ENCODE measurements at places on chromosomes 11 and 22.
A peak's percentile ranks its signal among the peaks of the same experiment; 100 is the strongest.

DNA sequence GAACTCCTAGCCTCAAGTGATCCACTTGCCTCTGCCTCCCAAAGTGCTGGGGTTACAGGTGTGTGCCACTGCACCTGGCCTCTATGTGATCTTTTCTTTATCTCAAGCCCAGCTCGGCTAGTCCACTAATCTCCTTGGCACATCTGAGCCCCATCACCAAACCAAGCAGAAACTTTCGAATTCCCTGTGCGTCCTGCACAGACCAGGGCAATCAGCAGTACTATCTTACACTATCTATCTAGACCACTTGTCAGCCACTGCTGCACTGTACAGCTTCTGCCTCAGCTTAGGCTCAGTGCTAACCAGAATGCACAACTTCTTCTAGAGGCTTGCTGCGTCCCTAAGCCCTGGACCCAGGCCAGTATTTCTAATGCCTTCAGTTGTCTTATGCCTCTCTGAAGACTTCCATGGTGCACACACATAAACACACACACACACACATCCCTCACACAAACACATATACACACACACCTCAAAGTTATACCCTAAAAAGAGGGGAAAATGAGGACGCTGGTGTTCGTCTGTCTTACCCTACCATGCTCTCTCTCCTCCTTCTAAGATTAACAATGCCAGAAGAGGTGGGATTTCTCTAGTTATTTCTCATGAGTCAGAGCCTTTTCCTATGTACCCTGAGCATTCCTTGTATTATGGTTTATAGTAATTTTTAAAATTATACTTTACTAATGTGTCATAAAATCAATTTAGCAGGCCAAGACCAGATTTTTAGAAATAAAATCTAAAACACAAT lies 59.3 kb upstream of the FAM181B start:
- DNase-seq = no peak

DNA sequence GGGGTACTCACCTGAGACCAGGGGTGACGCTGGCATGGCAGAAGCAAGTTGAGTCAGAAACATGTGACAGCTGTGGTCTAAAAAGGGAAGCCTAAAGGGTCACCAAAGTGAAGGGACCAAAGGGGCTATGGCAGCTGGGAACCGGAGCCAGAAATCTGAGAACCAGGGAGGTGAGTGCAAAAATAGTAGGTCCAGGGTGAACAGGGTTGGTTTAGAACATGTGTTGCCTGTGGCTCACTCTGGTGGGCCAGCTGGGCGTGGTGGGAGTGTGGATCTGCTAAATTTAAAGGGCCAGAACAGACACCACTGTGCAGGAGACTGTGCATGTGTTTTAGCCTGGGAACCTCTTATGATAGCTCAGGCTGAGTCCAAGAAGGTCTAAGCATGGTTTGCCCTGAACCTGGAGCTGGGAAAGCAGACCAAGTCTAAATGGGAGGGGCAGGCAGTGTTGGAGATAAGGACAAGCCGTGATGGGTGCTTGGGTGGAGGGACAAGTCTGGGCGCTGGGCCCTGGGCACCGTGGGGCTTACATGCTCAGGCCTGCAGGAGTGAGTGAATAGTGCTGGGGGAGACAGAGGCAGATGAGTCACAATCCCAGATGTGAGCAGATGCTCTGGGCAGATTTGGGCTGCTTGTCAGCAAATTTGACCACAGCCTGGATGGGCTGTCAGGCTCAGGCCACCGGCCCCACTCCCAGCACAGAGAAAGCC lies 41.4 kb upstream of the ZBED5 start:
- peak; percentile 15 for DNase-seq

GRCh38 chr22:30718491-30718890 lies 23.8 kb downstream of the OSBP2 start:
- no peak for DNase-seq

- DNase-seq = peak; percentile 11
These were observed at the start of gene ABCG4 for GRCh38 chr11:119149018-119149785. ABCG4 (plus strand) TSS chr11:119149052; CDS start chr11:119149966, 914 bp downstream.

DNA sequence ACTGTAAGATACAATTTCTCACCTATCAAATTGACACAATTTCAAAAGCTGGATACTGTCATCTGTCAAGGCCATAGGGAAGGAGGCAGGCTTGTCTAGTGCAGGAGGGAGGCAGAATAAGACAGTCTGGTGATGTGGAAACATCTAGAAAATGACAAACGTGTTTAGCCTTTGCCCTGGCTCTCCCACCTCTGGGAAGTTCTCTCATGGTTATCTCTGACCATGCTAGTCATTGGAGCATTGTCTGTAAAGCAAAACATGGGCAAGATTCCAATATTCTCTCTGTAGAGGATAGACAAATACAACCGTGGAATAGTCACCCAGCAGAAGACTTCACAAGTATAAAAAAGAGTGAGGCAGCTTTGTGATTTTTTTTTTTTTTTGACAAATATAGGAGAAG lies 9.1 kb upstream of the SERHL2 start:
- DNase-seq = no peak

DNA sequence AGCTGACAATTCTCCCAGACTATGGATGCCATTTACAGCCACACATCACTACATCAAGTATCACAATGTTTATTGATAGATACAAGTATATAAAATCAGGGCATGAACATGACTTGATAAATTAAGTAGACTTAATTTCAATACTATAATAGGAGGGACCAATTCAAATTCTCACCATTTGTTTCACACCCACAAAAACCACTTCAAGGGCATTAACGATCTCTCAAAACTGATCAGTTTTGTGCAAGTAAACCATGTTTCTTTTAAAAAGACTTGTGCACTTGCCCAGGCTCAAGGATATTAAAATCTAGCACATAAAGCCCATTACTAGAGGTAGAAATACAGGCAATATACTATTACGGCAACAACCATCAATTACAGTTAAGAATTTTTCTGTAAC lies 11.7 kb downstream of the EIF4G2 start:
- no peak for DNase-seq

DNA sequence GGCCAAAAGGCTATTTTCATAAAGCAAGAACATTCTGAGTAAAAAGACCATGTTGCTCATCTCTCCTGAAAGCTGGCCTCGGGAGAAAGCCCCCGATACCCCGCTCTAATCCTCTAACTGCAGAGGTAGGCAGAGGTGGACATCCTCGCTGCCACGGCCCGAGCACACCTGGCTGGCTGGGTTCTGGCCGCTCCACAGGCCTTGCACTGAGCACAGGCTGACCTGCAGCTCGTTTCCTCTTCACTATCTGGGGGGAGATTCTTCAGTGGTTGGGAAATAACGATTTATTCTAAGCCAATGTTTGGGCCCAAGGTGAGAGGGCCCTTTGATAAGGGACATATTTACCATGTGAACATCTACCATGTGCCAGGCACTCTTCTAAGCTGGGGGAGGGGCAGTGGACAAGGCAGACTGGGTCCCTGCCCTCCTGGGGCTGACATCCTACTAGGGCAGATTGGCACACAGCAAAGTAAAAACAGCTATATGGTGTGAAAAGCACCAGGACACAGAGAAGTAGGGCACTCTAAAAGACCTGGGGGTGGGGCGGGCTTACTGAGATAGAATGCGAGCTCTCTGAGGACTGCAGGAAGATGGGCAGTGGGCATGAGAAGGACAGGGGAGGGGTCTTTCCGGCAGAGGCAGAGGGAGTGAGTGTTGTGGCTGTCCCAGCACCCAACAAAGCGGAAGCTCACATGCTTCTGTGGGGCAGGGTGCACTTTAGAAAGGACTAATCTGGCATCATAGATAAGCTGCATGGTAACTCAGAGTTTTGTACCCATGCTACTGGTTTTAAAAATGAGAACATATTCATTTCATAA lies 65.5 kb upstream of the ARFGAP3 start:
- DNase-seq = no peak

DNA sequence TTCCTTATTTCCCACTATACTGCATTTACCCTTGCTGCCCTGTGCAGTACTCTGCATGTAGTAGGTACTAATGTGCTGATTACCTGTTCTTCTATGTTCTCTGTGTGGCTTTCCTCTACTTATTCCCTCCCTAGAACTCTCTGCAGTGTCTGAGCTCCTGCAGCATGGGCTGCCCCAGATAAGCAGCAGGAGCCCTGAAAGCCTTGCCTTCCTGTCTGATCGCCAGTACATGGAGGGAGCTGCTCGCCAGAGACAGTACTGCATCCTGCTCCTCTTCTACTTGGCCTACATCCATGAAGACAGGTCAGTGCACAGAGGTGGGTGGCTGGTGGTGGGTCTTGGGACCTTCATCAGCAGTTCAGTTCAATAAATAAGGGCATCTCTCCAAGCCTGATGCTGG lies 42.2 kb upstream of the CCDC134 start:
- DNase-seq = no peak

DNA sequence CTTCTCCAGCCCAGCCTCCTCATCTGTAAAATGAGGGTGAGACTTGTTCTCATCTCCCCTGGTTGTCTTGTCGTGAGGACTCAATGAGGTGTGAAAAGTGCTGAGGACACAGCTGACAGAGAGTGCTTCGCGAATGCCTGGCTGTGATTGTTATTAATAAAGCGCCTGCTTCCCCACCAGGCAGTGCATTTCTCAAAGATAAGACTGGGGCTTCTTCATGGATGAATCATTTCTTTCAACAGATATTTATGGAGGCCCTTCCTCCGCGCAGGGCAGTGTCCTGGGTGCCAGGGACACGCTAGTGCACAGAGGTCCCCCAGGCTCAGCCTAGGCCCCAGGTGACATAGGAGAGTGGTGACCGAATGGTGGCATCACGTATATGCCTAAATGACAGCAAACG lies 34.3 kb upstream of the SHISAL1 start:
- DNase-seq = no peak

DNA sequence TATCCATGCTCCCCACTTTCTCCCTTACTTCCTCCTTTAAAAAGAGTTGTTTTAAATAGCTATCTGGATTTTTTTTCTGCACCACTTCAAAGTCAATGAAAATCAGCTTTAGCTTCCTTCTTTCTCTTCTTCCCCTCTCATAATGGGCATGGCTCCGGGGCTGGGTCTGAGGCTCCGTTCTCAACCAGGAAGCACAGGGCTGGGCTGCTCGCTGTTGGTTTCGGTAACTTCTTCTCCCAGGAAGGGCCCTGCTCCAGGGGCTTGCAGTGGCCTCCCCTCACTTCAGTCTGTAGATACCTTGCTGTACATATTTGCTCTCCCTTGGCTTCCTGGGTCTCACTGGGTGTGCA lies 23.8 kb downstream of the MICAL2 start:
- no peak for DNase-seq

DNA sequence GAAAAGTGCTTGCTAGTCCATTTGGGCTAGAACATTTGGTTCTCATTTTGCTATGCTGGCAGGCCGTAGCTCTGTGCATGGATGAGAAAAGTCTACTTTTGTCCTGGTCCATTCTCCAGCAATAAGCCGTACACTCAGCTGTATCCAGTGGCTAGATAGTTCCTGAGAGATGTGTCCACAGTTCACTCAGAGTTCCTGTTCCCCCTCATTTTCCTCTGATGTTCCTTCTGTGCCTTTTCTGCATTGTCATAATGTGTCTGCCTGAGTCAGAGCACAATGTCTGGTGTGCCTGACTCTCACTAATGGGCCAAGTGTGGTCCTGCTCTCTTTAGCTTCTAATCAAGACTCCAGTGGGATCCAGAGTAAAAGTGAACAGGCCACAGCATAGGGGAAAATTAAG lies 215.7 kb upstream of the CTSC start:
- DNase-seq = no peak

DNA sequence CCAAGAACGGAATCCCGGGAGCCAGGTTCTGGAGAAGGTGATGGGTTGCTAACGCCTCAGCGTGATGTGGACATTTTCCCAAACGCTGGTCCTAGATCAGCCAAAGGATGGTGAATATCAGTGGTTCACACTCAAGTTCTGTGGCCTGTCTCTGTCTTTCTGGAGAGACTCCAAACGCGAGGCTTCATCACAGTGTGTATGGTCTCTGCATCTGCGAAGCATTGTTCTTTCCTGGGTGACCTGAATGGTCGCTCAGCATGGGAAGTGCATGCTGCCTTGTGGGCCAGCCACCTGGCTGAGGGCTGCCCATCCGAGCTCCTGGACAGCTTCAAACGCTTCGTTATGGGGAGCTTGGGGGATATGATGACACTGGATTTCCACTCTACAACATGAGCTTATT lies 810.0 kb downstream of the TBC1D22A start:
- DNase-seq = no peak

DNA sequence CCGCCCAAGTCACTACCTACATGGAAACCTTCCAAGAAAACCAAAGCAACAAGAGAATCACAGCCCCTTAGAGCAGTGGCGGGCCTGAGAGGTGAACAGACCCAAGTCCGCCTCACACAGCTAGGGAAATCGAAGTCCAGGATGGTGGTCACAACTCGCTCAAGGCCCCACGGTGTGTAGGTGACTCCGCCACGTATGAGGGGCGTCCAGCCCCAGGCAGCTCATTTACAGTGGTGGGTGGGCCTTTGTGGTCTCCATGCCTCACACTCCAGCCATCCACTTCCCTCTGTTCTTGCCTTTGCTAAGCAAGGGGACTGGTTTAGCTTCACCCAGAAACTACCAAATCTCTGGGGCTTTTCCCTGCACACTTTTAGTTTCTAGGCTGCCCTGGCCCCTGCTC lies 9.7 kb upstream of the TCF20 start:
- DNase-seq = no peak

- DNase-seq = no peak
These were observed 57.5 kb upstream of the PPARA start for GRCh38 chr22:46092670-46093410.

- no peak for DNase-seq
These were observed 5.6 kb downstream of the PVALB start for GRCh38 chr22:36811094-36811800.

DNA sequence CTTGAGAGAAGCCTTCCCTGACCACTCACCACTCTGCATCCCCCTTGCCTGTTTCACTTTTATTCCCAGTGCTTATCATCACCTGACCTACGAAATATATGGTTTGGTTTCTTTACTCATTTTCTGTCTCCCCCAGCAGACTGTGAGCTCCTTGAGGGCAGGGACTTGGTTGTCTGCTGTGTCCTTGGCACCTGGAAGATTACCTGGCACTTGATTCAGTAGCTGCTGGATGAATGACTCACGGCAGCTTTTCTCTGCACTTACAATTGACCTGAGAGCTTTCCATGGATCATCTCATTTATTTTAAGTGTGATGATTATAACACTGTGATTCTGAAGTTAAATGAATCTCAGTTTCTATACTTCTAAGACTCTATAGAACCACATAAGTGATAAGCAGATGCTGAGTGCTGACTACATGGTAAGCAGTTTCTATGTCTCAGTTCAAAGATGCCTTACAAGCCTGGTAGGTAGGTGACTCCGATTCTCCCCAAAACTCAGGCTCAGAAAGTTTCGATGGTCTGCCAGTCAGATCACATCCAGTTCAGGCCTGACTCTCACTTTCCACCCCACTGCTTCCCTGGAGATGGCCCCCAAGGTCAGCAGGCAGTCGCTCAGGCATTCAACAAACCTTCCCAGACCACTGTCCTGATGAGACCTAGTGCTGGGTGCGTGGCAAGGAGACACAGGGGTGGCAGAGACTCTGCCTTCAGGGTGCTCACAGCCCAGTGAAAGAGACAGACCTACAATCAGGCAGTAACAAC lies 11.6 kb downstream of the IL2RB start:
- no peak for DNase-seq

GRCh38 chr11:102422817-102423712 lies 29.5 kb downstream of the TMEM123 start:
- no peak for DNase-seq

Data from stimulated activated CD4-positive, alpha-beta T cell treated with anti-CD3 and anti-CD28 coated beads, Interleukin-15, amount 100 ng/mL, for 48 hours (primary cell).